ENCODE measurements at places on chromosomes 3 and 15.

DNA sequence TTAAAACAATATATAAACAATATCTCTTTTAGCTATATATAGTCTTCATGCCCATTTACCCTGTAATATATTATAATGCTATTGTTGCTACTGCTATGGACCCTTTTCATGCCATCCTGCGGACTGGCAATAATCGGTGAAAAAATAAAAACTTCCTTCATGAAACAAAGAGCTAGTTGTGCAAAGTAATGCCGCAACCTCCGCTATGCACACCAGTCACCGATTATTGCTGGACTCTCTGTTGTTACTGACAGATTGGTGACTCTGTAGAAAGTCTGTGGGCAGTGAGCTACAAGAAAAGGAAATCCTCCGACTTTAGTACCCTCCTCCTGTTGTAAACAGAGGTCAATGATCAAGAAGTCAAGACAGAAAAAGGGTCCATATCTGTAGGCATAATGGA, 17.9 kb upstream of the ICE2 start:
- no peak for DNase-seq

- DNase-seq, result no peak
These were observed 190.0 kb downstream of the PLCH1 start for GRCh38 chr3:155554777-155555451.

- no peak for DNase-seq
These were observed 26.6 kb upstream of the GBE1 start for GRCh38 chr3:81788044-81788443.

DNA sequence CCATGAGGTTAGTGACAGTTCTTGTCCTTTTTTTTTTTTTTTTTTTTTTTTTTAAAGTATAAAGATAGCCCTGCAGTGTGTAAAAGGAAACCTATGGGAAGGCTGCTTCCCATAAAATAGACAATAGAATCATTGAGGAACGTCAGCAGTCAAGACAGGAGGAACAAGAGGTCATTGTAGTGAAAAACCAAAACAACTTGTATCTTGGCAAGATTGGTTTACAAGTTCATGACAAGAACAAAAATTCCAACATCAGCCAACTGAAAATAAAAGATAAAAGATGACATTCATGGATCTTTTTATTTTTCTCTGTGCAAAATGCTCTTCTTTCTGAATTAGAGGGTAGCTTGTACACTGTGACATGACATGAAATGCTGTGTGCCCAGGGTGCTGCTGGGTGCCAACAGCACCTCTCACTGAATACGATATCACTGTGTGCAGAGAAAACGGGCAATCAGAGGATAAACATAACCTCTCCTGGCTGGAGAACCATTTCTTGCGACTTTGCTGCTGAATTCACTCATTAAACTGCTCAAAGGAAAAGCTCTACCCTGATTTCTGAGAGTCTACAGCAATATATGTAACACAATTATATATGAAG, 30.1 kb upstream of the IP6K2 start:
- DNase-seq, result no peak

GRCh38 chr3:10702961-10703740, 112.9 kb upstream of the SLC6A11 start:
- no peak for DNase-seq

Data from CD4-positive, alpha-beta T cell treated with Interleukin-4 for 1 hour (primary cell).